ENCODE measurements at places on chromosomes 16 and 17.

GRCh38 chr16:88074041-88074440, 122.8 kb downstream of the BANP start:
- no peak for DNase-seq

DNA sequence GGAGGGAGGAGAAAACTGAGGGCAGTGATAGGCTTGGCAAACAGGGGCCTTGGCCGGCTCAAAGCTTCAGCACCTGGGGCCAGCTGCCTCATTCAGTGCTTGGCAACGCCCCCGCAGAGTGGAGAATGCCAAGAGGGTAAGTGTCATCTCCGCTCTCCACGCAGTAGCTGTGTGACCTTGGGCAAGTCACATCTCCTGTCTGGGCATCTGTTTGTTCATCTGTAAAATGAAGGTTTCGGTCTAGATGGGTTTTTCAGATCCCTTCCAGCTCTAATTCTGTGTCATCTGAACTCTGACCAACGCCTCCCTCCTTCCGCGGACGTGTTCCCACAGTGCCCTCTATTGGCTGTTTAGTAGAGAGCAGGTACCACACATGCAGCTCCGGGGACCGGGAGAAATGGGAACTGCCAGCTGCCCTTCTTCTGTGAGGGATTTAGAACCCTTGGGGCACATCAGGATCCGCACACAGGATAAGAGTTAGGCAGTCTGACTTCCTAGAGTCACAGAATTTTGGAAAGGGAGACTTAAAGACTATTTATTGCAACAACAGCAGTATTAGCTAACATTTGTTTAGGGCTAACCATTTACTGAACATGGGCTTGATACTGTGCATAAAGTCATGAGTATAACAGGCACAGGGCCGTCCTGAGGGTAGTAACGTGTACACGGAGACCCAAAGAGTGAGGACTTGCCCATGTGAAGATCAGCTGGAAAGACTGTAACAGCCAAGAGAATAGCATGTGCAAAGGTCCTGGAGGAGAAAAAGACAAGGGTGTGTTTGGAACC, 26.8 kb downstream of the GP2 start:
- peak; percentile 7 for DNase-seq

GRCh38 chr16:85136213-85136701, 24.0 kb upstream of the CIBAR2 start:
- DNase-seq = peak; percentile 67

GRCh38 chr17:74497471-74497870, 31.0 kb downstream of the CD300A start:
- no peak for DNase-seq

DNA sequence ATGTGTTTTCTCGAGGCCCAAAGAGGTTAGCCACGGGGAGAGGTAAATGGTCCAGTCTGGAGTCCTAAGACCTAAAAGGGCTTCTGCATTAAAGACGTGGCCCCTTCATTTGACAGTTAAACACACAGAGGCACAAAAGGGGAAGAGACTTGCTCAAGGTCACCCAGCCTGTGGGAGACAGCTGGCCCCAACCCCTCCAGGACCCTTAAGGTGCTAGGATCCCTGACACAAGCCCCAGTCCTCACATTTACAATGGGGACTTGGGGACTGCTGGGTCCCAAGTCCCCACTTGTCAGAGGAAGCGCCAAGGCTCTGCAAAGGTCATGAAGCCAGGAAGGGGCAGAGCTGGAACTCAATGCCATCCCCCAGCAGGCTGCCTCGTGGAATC, 1.7 kb downstream of the ABAT start:
- DNase-seq = no peak

DNA sequence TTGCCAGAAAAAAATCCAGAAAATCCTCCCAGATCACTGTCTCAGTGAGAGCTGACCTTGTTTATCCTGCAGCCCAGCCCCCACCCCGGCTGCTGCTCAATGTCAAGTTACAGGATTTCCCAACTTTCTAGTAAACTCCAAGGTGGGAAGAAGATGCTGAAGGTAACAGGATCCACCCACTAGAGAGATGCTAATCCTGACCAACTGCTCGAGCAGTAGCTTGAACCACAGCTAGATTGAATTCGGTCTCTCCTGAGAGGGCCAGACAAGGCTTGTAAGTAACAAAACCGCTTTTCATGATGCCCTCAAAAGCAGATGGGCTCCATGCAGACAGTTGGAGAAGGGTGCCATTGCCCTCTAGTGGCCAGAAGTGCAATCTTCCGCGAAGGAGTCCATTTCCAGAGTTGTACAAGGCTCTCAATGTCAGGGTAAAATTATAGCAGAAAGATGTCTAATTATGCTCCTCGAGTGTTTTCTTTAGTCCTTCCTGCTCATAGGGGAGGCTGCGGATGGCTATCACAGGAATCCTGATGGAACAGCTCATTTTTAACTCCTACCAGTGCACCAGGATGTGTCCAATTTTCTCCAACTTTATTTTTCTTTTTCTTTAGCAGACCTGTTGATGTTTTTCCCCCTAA, 3.9 kb downstream of the CDH11 start:
- peak; percentile 80 for DNase-seq

- no peak for DNase-seq
These were observed 67.6 kb upstream of the CACNG5 start for GRCh38 chr17:66767154-66767933.

GRCh38 chr16:86337138-86337537, 173.2 kb upstream of the FOXF1 start:
- DNase-seq = no peak

- DNase-seq = no peak
These were observed 9.2 kb downstream of the ARHGAP27 start for GRCh38 chr17:45423304-45423974.

Data from HCEC 1CT (cell line).